ENCODE measurements at places on chromosomes 1 and 21.

DNA sequence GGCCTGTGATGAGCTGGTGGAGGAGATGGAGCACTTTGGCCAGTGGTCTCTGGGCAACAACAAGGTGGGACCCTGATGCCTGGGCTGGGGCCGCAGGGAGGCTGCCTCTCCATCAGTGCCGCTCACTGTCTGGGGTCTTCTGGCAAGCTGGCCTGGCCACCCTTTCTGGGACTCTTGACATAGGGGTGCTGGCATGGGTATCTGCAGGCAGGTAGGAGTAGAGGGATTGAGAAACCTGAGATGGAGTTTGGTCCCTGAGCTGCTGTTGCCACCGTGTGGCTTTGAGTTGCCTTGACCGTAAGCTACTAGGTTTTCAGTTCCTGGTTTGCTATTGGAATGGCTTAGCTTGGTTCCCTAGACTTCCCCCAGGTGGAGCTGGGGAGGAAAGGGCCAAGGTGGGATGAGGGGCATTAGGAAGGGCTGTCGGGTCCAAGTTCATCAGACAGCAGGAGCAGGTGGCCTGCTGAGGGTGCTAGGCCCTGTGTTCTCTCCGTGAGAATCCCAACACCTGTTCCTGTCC, 13.2 kb upstream of the MFN2 start:
- no peak for DNase-seq

- DNase-seq = no peak
Measured at GRCh38 chr1:45266151-45266801, 59.9 kb upstream of the ZSWIM5 start.

DNA sequence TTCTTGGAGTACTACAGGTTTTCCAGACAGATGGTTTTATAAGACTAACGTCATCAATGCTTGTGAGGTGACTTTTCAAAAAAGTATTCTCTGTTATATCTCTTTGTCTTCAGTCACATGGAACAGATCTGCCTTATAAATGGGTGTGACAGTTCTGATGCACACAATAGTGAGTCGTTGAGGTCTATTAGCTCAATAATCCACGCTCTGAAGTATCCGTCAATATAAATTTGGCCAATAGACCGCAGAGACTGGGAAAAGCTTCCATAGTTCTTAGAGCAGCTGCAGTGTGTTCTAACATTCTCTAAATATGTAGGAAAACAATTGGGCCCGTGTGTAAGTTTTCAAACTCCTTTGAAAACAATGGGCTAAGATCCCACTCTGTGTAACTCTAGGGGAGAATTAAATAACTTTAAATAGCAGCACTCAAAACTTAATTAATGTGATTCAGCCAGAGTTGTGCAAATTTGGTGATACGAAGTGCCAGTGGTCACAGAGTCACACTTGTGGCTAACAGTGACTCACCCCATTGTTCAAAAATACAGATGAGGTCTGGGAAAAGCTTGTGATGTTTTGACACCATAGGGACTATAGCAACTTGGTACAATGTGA, 316.0 kb downstream of the LMO4 start:
- DNase-seq = no peak

GRCh38 chr1:67832737-67833601, at the start of gene GNG12:
Gene GNG12, minus strand, starts transcription at chr1:67833467. Its CDS starts 125,781 bp downstream, at chr1:67707686.
- no peak for DNase-seq

DNA sequence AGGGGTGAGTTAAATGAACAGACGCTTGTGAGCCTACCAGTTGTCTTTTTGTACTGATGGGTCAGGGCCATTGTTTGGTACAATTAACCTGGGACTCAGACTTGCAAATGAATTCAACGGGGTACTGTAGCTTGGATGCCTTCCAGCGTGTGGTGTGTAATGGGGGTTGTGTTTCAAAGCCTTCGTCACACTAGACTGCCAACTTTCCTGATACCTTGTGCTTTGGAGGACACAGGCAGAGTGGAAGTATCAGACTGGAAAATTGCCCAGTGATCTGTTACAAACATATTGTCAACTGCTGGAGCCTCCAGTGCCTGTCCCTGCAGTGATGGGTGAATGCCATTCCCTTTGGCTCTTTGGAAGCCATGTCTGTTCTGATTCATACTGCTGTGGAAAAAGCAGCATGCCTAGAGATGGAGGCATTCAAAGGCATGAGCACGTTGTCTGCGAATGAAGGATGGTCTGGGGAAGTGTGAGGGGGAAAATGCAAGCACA, 384.5 kb downstream of the LMX1A start:
- no peak for DNase-seq

DNA sequence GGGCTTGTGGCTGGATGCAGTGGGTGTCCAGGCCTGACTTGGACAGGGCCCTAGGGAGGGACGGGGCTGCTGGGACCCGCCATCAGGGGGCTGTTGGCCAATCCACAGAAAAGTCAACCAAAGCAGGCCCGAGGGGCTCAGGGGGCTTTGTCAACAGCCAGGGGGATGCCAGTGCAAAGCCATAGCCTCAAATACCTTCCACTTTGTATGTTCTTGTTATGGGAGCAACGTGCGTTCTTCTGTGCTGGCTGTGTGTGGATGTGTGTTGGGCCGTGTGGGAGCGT, 35.4 kb upstream of the ARF1 start:
- no peak for DNase-seq

- no peak for DNase-seq
Measured at GRCh38 chr1:175866776-175867175, 123.4 kb upstream of the TNR start.

GRCh38 chr1:30283199-30283962, 440.0 kb downstream of the MATN1 start:
- DNase-seq = no peak

GRCh38 chr1:41740630-41741239, 178.0 kb downstream of the HIVEP3 start:
- no peak for DNase-seq

DNA sequence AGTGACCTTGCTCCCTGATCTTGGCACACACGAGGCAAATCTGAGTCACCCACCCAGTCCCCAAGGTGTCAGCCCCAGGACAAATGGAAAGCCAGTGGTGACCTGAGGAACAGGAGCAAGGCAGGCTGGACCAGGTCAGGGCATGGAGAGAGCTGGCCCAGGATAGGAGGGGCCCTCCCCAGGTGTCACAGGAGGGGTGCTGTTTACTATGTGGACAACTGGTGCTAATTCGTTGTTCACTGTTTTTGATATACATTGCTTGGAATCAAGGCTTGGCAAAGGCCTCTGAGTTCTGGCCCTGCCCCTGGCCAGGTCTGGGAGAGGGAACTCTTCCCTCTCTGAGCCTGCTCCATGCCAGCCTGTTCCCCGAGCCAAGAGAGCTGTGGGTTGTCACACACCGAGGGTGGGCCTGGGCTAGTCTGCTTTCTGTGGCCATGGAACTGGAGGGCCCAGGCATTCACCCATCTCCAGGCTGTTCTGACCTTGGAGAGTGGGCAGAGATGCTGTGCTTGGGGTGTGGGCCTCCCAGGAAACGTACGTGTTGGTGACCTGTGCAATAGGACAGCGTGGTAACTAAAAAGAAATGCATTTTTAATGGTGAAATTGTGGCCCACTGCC, 41.8 kb downstream of the CRYAA start:
- DNase-seq = no peak

DNA sequence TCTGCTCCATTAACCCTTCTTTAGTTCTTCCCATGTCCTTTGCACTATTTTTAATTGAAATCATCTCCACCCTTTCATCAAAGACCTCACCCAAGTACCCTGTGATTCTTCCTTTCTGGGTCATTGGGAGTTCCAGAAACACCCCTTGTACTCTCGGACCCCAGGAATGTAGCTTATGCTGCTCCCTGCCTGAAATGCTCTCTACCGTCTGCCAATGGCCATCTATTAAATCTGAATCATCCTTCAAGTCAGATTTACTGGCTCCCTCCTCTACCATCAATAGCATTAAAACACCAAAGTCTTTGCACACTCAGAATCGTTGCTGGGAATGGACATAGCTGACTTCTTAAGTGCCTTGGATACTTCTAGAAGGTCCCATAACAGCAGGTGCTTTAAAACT, 73.2 kb upstream of the GADD45A start:
- no peak for DNase-seq

DNA sequence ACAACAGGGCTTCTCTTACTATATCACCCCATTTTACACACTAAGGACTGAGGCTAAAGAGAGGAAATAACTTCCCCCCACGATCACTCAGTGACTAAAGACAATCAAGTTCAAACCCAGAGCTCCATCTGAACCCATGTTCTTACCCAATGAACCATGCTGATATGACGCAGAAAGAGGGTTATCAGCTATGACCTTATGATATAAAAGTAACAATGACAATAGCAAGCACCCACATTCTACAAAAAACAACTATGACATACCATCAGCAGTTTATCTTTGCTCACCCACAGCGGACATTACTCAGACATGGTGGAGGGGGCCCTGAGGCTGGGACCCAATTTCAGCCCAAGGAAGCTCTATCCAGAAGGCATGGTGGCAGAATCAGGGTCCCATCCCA, 75.7 kb downstream of the PTPN14 start:
- no peak for DNase-seq

DNA sequence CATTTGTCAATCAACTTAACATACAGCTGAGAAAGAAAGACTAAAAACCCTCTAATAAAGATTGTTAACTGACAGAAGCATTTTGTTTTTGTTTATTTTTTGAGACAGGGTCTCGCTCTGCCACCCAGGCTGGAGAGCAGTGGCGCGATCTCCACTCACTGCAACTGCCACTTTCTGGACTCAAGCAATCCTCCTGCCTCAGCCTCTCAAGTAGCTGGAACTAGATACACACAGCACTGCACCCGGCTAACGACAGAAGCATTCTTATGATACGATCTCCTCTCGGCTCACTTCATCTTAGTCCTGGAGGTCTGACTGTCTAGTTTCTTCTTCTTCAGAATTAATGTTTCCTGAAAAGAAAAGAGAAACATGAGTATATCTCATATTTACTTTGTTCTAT, 23.5 kb downstream of the RSPH1 start:
- DNase-seq = no peak

GRCh38 chr1:234758851-234759250, 148.9 kb upstream of the IRF2BP2 start:
- DNase-seq = no peak

- DNase-seq = no peak
Measured at GRCh38 chr1:225595974-225596551, 56.9 kb downstream of the ENAH start.

- no peak for DNase-seq
Measured at GRCh38 chr1:50095716-50096115, 13.0 kb upstream of the ELAVL4 start.

GRCh38 chr1:246583448-246584185, 17.4 kb downstream of the CNST start:
- no peak for DNase-seq

GRCh38 chr1:43293896-43294760, 6.7 kb upstream of the TIE1 start:
- DNase-seq = no peak

- no peak for DNase-seq
Measured at GRCh38 chr1:154867064-154867825, 2.8 kb downstream of the KCNN3 start.

- DNase-seq = no peak
Measured at GRCh38 chr1:245771511-245772281, 616.9 kb downstream of the KIF26B start.

- DNase-seq = no peak
Measured at GRCh38 chr1:21691739-21692138, 22.6 kb upstream of the RAP1GAP start.

- DNase-seq = no peak
Measured at GRCh38 chr1:30286241-30286987, 437.0 kb downstream of the MATN1 start.

DNA sequence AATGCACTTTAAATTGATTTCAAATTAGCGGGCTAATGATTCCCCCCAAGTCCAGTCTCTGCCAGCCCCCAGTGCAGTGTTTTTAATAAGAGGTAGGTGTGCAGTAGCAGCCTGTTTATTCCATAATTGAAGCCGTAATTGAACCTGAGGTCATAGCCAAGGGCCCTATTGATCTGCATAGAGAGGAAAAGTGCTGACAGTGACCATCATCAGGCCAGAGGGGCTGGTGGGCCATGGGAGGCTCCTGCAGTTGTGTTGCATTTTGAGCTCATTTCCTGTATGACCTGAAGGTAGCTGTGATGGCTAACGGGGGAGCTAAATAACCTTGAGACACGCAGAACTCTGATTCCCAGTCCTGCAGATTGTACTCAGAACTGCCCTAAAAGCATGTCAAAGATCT, 67.5 kb downstream of the DISP3 start:
- DNase-seq = no peak

DNA sequence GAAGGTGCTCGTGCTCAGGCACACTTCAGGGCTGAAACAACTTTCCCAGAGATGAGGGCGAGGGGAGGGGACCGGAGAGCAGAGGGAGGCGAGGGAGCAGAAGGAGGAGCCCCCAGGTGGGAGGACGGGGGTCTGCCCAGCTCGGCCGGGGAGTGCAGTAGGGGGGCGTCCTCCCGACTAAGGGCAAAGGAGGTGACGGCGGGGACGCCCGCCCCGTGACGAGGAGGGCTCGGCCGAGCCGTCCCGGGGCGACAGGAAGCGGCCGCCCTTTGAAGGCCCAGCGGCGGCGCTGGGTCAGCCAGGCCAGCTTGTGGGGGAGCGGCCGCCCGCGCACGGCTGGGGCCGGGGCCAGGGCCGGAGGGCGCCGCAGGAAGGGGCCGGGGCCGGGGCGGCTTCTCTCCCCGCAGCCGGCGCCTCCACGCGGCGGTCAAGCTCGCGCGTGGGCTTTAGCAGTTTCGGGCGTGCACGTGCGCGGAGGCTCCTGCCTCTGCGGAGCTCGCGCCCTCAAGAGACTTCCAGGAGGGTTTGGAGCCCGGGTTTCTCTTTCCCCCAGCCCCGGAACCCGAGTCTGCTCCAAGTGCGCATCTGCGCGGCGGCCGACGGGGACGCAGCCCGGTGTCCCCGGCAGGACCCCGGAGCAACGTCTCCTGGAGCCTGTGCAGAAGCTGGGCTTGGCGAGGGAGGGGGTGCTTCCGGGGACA, 100.8 kb upstream of the SLC45A1 start:
- no peak for DNase-seq

DNA sequence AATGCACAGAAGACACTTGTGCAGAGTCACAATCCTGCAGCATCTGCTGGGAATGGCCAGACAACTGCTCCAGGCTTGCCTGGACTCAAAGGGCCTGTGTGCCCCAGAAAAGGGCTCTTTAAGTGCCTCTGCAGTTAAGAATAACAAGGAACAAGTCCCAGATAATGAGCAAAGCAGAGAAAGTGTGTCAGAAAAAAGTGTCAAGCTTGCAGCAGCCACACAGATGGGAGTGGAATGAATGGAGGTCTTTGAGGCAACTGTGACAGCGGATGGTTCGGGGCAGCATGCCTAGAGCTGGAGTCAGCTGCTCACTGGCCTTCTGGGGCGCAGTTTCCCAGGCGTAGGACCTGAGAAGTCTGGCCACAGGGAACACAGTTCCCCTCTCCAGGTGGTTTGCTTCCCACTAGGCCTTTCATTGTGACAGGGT, 5.1 kb downstream of the PARP1 start:
- no peak for DNase-seq

DNA sequence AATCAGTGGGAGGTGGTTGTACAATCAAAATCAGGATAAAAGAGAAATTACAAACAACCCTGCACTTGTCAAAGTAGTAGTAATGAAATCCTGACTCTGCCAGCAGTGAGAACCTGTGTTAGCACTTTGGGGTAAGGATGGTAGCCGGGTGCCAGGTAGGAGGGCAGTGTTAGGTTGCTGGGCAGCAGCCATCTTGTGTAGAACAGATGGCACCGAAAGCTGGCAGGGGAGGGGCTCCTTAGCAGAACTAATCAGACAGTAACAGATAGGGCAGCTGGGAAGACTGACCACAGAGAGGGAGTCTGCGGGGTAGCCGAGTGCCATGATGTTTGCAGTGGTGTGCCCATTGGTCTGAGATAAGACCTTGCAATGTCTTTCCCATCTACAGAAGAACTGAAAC, 137.3 kb downstream of the SDCCAG8 start:
- no peak for DNase-seq

- DNase-seq = no peak
Measured at GRCh38 chr1:30200161-30200560, 523.2 kb downstream of the MATN1 start.

- DNase-seq = no peak
Measured at GRCh38 chr1:230896779-230897178, 28.5 kb upstream of the C1orf198 start.

Measured in stimulated activated CD4-positive, alpha-beta T cell treated with anti-CD3 and anti-CD28 coated beads, Interleukin-12 subunit alpha, Interleukin-12 subunit beta, amount 100 ng/mL, for 48 hours (primary cell).